ENCODE measurements at places on chromosomes 7 and 10.

DNA sequence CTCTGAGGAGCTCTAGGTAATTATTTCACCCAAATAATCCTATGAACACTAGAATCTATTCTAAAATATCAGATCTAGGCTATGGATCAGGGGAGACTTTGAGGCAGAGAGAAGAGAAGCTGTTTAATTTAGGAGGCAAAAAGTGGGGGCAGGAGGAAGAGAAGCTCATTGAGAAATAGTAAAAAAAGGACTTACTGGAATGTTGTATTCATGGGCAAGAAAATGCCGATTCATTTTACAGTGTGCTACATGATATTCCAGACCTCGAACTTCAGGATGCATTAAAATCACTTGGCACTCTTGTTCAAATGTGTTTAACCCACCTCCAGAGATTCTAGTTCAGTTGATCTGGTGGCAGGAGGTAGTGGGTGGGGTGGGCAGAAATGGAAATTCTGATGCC lies 109.5 kb upstream of the ITGB1 start:
- no peak for DNase-seq

GRCh38 chr7:55423277-55423711 lies 58.2 kb downstream of the LANCL2 start:
- DNase-seq = no peak

DNA sequence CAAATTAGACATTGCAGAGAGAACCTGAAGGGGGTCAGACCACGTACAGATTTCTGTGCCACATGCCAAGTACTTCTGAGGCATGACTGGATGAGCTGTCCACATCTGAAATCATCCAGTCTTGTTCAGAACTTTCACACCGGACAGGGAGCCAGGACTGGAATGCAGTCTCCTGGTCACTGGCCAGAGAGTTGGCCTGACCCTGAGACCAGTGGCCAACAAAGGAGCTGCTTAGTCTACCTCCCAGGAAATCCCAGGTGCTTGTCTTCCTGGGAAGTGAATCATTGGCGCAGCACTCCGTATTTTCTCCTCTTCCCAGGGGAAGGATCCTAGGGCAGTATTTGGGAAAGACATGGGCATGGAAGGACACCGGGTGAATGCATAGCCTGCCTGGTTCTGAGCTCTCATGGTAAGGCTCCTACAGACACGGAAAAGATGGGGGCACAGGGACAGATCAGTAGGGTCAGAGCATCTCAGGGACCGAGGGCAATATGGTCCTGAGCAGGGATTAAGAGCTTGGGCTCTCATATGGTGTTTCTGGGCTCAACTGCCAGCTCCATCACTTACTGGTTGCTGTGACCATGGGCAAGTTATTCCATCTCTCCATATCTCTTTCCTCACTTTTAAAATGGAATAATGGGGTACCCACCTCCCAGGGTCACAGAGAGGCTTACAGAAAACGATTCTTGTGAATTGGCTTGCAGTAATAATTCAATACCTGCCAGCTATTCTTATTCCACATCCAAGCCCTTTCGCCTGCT lies 1.3 kb upstream of the SCD start:
- no peak for DNase-seq

DNA sequence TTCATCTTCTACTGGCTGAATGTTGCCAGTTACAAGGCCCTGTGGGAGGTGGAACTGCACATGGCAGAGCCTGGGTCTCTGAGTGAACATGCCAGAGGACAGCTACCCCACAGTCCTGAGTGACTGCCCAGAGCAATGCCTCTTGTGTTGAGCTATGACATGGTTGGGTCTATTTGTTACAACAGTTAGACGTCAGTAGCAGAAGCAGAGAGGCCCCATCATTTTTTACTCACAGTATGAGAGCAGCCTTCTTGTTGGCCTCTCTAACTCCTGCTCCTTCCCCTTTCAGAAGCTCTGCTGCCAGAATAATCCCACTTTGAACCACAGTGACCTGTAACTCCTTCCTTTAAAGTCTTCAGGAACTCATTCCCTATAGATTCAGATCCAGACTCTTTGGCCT lies 30.8 kb upstream of the NRP1 start:
- DNase-seq = no peak

- no peak for DNase-seq
These were observed 401.7 kb upstream of the VWC2 start for GRCh38 chr7:49371771-49372170.

GRCh38 chr7:21059069-21059468 lies 272.4 kb upstream of the SP8 start:
- no peak for DNase-seq

GRCh38 chr7:146885231-146885630 lies 768.6 kb downstream of the CNTNAP2 start:
- DNase-seq = no peak

DNA sequence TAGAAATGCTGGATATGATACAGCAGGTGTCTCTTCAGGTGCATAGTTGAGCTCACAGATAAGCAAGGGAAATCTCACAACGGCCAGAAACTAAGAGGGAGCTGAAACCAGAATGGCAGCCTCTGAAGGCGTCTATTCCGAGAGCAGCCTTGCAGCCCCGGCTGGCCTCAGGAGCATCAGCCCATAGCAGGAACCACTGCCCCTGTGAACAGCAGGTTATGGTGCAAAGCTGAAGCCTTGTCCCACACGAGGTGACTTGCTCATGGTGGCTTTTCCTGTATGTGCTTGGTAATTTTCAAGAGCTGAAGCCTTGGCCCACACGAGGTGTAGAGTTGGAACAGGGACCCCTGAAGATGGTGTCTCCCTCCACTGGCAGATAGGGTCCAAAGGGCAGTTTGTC lies 33.2 kb downstream of the BNIP3 start:
- DNase-seq = no peak

DNA sequence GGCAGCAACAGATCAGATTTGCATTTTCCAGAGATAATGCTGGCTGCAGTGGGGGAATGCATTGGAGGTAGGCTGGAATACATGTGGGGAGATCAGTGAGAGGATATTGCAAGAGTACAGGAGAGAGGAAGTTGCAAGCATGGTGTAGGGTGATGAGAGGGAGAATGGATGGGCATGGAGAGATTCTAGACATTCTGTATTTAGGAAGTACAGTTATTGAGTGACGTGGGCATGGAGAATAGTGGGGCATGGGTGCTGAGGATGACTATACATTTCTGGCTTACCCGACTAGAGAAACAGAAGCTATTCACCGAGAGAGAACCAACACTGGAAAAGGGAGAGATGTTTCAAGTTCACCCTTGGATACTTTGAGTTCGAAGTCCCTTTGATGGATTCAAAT lies 116.9 kb upstream of the SVIL start:
- no peak for DNase-seq

GRCh38 chr7:96244992-96245292 lies 77.0 kb downstream of the SLC25A13 start:
- no peak for DNase-seq

DNA sequence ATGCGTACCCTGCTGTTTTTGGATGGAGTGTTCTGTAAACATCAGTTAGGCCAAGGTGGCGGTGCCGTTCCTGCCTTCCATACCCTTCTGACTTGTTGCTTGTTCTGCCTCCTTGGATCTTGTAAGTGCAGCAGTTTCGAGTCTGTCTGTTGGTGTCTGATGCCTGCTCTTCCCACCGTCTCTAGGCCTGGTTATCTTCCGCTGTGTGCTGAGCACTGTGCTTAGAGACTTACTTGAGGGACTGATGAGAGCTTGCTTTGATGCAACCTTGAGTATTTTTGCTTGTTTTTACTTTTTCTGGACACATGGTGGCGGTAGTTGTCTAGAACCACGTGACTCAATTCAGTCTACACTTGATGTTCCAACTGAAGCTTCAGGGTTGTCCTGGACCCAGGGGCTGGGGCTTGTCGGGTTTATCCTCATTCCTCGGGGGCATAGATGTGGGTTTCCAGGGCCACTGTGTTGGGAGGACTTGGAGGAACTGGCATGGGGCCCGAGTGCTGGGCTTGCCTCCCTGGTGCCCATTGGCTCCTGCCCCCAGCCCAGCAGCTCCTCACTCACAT lies 14.4 kb upstream of the SPRN start:
- DNase-seq = no peak

DNA sequence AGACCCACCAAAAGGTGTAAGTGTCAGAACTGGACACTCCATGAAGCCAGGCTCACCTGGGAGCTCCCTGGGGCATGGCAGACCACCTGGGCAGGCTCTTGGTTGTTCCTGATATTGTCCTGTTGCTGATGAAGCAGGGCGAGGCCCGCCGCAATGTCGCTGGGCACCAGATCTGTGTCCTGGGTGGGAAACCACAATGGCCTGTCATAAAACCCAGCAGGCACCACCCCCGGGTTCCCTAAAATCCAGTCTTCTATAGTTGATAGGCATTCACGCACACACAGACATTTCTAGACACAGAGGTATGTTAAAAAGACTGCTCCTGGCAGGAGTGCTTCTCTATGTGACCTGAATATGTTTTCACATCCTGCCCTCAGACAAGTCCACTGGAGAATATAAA lies 15.0 kb downstream of the DAGLB start:
- no peak for DNase-seq

DNA sequence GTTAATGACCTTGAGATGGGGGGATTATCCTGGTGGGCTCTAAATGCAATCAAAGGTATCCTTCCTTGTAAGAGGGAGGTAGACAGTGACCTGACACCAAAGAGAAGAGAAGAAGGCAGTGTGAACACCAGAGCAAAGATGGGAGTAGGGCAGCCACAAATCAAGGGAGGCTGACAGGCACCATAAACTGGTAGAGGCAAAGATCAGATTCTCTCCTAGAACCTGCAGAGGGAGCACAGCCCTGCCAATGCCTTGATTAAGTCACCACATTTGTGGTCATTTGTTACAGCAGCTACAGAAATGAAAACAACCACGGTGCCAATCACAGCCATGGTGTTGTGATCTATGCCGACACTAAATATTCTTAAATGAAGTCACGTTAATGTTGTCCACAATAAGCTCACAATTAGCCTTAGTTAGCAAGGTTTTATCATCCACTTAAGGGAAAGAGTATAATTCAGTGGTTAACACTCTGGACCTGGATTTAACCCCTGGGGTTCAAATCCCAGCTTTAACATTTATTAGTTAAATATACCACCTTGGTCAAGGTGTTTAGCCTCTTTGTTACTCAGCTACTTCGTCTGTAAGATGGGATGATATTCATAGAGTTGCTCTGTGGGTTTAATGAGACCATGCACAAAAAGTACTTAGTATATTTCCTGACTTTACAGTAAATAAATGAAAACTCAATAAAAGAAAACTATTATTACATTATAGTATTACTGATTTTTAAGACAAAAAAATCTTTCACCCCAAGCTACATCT lies 70.8 kb downstream of the SGMS1 start:
- DNase-seq = no peak

DNA sequence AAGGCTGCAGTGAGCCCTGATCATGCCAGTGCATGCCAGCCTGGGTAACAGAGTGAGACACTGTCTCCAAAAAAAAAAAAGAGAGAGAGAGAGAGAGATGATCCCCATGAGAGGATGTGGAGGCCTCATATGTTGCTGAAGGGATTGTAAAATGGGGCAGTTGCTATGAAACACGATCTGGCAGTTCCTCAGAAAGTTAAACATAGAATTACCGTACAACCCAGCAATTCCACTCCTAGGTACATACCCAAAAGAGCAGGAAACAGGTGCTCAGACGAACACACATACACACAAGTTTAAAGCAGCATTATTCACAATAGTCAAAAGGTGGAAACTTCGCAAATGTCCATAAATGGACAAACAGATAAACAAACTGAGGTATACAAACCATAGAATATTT lies 27.4 kb upstream of the CYTH3 start:
- no peak for DNase-seq

DNA sequence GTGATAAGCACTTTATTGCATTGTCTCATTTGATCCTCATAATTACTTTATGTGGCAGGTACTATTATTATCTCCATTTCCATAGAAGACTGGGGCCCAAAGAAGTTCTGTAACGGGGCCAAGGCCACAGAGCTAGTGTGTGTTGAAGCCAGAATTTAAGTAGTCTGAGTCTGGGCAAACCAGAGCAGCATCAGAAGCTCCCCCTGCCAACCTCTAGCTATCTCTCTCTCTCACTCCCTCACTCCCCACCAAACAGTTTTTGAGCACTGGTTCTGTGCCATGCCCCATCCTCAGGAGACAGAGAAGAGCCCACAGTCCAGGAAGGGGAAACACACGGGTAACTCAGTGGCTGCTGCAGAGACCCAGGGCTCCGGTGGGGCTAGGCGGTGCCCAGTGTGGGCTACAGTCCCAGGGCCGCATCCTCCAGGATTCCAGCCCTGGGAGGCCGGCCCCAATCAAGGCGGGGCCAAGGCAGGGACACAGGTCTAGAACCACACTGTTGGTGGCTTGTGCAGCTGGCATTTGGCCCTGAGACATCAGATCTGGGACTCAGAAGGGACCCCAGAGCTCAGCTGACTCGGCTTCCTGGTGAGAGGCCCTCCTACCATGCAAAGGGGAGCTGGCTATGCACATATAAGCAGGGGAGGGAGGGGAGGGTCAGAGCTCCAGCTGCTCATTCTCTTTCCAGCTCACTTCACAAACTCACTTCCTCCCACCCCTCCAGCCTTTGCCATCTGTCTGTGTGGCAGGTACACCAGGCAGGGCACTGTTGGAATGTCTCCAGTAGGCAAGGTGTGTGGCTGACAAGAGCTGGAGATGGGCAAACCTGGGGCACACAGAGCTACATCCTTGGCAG lies 34.4 kb downstream of the COL13A1 start:
- DNase-seq = no peak

DNA sequence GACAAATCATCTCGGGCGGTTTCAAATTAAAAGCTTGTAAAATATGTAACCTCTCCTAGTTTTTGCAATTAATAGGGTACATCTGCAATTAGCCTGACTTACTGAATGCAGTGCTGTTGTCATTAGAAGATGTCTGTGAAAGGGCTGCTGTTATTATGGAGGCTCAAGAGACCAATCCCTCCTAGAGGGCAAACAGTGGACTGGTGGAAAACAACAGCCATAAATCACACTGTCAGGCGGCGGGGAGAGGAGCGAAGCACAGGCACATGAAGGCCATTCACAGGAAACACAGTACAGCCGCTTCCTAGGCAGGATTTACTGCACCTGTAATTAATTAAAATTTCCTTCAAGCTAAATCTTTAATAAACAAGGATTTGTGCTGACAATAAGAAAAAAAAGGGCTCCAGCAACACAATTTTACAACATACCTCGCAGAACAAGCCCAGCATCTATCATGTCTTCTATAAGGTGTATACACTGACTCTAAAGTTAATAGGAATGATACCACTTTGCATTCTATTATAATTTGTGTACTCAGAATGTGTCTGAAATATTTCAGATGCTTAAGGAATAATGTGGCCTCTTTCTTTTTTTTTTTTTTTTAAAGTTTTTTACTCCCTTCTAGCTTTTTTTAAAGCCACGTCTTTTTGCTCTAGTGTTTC lies 50.7 kb downstream of the ERCC6 start:
- no peak for DNase-seq

- DNase-seq = no peak
These were observed 3.4 kb upstream of the PRKAR2B start for GRCh38 chr7:107041097-107041496.

- DNase-seq = no peak
These were observed 79.2 kb downstream of the CCDC3 start for GRCh38 chr10:12922117-12922900.

DNA sequence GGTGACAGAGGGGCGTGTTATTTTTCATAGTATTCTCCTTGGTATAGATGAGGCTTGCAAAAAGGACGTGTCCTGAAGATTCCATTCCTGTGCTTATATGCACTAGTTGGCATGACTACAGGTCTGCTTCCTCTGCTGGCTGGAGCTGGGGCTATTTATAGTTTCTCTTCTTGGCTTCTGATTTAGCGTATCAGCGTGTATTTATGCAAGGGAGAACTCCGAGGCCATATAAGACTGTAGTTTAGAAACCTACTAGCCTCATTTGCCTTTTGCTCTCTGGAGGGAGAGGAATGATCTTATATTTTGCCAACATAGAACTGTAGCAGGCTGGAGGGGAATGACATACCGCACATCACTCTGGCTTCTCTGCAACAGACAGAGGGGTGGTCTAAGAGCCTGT lies 39.7 kb downstream of the CACNB2 start:
- DNase-seq = no peak
